ENCODE measurements at places on chromosomes 6 and 20. TPM values are rescaled to one million over a fixed set of nuclear protein-coding genes. Genes with fewer than 3 reads are reported as not detected.

Gene TDRD6
- 1.3 TPM for total RNA-seq

DNA sequence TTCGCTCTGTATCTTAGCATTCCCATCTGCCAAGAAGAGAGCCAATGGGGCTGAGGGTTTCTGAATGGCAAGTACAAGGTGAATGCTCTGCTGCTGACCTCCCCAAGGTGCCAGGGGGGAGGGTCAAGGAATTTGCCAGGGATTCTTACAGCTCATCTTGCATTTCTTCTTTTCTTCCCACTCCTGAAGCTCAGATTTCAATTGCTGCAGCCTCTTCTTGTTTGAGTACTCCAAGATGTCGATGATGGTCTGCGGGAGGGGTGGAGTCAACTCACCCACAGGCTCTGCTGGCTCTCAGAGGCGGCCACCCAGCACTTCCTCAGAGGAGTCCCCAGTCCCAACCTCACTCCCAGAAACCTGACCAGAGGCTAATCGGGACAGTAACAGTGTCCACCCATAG, 12.4 kb downstream of the C20orf96 start:
- DNase-seq, result no peak
- no peak overlapping the region for H3K27ac ChIP-seq
- peaks cover 15% of the 10 kb centered on the region for H3K36me3 ChIP-seq
- H3K4me3 ChIP-seq, result no peak overlapping the region

DNA sequence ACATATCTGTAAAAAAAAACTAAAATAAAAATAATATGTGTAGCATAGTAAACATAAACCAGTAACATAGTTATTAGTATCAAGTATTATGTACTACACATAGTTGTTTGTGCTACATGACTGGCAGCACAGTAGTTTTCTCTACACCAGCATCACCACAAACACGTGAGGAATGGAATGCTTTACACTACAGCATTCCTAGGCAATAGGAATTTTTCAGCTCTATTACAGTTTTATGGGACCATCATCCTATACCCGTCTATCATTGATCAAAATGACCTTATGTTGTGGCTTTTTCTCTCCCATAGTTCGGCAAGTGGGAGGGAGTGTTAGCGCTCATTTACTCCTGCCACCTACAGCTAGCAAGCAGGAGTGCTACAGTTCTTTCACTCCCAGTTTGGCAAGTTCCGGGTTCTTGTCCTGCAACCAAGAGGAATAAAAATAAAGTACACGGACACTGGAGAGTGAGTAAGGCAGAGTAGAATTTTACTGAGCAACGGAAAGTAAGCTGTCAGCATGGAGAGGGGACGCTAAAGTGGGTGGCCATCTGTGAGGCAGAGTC, 196.8 kb upstream of the HSF2 start:
- DNase-seq, result no peak
- H3K27me3 ChIP-seq, result no peaks in the 10 kb centered on the region
- H3K27ac ChIP-seq, result no peak overlapping the region
- H3K4me1 ChIP-seq, result no peaks in the 10 kb centered on the region

DNA sequence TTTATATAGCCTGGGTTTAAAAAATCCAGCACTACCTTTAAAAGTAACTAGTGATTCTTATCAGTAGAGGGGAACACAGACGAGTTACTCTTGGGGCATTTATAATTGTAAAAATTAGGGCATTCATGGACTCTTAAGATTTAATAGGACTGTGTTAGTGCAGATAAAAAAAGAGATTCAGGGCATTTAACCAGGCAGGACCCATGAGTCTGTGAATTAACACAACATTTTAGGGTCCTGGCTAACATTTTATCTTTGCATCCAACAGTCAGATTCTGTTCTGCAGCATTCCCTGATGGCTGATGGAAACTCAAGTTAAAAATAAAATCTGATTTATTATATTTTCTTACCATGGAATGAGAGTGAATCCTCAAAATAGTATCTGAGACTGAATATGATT, 774.3 kb downstream of the PHF3 start:
- no peaks in the 10 kb centered on the region for H3K4me1 ChIP-seq
- H3K36me3 ChIP-seq, result no peaks in the 10 kb centered on the region

GRCh38 chr6:117601811-117602150, 530 bp downstream of the GOPC start:
- H3K36me3 ChIP-seq, result no peaks in the 10 kb centered on the region
- H3K4me1 ChIP-seq, result peaks cover 18% of the 10 kb centered on the region
- H3K27ac ChIP-seq, result peak overlapping the region; percentile 94
- H3K27me3 ChIP-seq, result no peaks in the 10 kb centered on the region
- peak; percentile 13 for DNase-seq

- H3K27ac ChIP-seq, result no peak overlapping the region
- H3K36me3 ChIP-seq, result no peaks in the 10 kb centered on the region
- H3K4me1 ChIP-seq, result no peaks in the 10 kb centered on the region
- no peak for DNase-seq
- H3K4me3 ChIP-seq, result no peak overlapping the region
Measured at GRCh38 chr6:68677058-68677457, 42.0 kb downstream of the ADGRB3 start.
